ENCODE measurements at places on chromosomes 7 and 10. TPM values are rescaled to one million over a fixed set of nuclear protein-coding genes. Genes with fewer than 3 reads are reported as not detected.
A peak's percentile ranks its signal among the peaks of the same experiment; 100 is the strongest.

Gene OPN4
- total RNA-seq = not detected

Gene VGF
- total RNA-seq = 40.5 TPM

Gene ZNF239
- total RNA-seq = 5.7 TPM

Gene CHAT
- 1.00 TPM for total RNA-seq

Gene AS3MT
- total RNA-seq = 0.34 TPM

Gene TCAF2
- 2.0 TPM for total RNA-seq

Gene SLC18A3
- 4.6 TPM for total RNA-seq

Gene IKZF1
- total RNA-seq = 0.60 TPM

Gene SYT15
- 1.4 TPM for total RNA-seq

- DNase-seq = peak; percentile 37
Observed at GRCh38 chr7:136133551-136133950, 156.4 kb upstream of the MTPN start.

- DNase-seq = no peak
Observed at GRCh38 chr10:85012305-85012704, 683.9 kb downstream of the CCSER2 start.

GRCh38 chr10:23096802-23097549, 1.6 kb downstream of the MSRB2 start:
- peak; percentile 96 for DNase-seq

GRCh38 chr7:70770154-70770553, 361.8 kb upstream of the GALNT17 start:
- DNase-seq = no peak

DNA sequence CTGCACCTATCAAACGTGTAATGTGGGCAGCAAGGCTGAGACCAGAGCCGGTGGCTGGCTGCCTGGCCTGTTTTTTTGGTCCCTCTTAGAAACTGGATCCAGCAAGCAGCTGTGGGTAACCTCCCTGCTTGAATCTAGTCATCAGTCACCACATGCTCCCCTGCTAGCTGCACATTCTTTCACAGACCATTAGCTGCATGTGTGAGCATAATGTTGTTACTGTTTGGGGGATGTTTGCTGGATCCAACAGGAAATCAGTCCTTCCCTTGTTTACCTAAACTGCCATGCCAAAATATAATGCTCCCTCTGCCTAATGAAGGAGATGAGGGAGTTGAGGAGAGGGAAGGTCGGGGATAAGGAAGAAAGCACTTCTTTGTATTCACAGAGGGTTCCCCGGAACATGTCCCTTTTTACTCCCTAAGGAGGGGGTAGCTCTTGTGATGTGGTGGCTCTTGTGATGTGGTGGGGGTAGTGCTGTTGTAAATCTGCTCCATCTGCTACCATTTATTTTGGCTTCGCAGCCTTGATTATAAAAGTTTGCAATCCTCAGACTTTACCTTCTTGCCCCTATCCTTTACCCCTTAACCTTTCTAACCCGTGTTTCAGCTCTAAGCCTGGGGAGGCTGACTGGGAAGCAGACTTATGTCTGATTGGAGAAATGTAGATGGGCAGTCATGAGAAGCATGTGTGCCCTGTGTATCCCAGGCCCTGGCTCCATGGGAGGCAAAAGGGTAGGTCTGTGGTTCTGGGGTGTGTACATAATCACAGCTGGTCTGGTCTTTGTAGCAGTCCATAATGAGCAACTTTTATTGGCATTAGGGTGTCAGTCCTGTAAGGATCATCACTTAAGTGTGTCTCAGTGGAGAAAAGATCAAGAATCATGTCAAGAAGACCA, 20.8 kb downstream of the LOXL4 start:
- DNase-seq = peak; percentile 84

DNA sequence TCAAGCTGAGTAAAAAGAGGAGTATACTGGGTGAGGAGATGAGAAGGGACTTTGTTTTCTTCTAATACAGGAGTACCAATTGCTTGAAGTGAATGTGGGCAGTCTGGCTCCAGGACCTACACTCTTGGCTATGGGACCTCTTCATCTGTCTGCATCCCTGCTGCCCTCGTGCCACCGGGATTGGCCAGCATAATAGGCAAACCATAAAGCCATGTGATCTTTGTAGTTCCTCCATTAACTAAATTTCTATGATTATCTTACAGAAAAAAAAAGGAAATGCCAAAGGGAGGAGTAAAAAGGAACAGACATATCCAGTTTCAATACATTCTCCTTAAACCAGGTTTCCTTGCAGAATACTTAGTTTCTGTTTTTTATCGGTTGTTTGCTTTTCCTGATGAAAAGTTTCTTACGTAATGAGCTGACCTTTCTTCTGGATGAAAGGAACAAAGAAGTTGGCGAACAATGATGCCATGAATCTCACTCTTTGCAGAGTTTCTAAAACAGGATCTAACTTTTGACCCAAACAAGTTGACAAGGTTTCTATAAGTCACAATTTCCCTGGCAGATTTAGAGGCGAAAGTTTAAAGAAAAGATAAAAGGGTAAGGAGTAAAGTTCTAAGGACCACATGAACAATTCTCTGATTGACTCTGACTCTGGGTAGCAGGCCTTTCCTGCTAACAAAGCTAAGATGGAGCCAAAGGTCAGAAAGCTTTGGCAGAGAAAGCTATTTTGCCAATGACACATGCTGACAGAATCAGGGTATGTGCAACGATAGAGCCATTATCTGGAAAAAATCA, 54.1 kb downstream of the LAMB1 start:
- DNase-seq = peak; percentile 89

DNA sequence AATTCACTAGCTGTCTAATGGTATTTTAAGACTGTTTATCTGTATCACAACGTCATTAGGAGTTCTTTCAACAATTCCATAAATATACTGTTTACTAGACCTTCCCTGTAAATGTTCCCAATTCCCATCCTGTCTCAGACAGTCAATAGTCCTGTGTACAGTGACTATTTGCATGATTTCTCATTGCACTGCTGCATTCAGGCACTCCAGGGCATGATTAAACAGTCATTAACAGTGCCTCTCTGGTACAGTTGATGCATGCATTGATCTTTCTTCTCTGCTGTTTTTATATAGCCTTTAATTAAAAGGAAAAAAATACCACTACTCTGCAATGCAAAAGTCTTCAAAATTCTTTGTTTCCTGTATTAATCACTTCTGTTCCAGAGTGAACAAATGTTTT, 51.5 kb upstream of the MTURN start:
- no peak for DNase-seq

DNA sequence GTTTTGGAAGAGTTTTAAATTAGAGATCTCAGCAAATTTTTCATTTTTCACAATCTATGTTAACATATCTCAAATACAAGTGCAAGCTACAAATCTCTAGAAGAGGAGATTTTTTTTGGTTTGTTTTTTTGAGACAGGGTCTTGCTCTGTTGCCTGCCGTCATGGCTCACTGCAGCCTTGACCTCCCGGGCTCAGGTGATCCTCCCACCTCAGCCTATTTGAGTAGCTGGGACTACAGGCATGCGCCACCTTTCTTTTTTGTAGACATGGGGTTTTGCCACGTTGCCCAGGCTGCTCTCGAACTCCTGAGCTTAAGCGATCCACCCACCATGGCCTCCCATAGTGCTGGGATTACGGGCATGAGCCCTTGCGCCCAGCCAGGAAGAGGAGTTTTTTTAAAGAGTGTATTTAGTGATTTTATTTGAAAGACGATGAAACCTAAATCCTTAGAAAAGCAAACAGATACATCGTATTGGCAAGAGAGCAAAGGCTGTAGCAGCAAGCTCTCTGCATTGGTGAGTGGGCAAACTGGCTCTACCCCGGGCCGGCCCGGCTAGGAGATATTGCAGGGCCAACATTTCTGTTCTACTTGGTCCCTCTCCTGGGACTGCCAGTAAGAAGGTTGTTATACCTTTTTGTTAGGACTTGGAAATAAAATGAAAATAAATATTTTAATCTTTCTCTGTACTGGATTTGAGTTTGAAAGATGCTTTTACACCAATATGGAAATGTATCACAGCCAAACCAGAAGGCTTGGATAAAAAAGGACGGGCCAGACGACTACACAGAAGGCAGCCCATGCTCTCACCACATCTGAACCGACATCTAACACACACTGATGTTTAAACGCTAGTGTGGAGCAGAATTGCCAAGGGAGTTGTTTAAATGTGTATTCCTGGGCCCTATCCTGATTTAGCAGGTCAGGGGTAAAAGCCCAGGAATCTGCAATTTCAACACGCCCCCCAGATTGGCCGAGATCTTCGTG, 49.6 kb upstream of the RHEB start:
- no peak for DNase-seq

DNA sequence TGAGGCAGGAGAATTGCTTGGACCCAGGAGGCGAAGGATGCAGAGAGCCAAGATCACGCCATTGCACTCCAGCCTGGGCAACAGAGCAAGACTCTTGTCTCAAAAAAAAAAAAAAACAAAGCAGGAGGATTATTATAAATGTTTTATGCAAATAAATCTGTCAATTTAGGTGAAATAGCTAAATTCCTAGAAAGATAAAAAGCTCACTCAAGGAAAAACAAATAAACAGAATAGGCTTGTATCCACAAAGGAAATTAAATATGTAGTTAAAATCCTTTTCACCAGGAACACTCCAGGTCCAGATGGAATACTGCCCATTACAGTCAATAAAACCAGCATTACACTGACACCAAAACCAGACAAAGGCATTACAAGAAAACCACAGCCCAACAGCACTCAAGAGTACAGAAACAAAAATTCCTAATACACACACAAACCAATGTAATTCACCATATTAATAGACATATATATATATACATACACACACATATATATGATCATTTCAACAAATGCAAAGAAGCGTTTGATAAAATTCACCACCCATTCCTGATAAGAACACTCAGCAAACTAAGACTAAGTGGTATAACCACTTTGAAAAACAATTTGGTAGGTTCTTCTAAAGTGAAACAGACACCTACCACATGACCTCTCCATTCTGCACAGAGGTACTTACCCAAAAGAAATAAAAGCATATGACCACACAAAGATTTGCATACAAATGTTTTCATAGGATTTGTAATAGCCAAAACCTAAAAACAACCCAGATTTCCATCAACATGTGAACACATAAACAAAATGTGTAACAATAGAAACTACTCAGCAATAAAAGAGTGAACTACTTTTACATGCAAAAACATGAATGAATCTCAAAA, 38.8 kb downstream of the ABI1 start:
- peak; percentile 37 for DNase-seq

DNA sequence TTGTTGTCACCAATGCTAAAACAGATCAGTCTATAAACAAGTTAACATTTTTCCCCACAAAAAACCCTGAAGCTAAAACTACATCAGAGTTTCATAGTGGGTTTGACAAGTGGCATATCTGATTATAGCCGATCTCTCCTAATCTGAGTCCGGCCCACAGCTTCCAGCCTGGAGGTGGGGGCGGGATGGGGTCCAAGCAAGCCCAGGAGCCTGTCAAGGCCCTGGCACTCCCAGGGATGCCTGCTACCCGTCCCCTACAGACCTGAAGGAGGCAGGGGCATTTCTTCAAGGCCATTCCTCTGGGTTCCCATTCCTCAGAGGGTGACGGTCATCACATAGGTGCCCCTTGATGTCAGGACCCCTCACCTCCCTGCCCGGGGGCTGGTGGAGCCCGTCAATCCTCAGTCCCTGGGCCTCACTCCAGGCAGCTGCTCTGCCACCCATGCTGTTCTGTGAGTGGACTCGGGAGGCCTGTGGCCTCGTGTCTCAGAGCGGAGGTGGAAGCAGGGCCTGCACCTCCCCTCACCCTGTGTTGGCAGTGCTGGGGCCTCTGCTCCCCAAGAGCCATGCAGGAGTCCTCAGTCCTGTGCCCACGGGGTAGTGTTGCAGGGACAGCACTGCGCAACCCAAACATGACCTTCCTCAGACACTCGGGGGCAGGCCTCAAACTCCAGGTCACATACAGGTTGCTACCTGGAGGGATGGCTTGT, 8.8 kb downstream of the DPYSL4 start:
- no peak for DNase-seq

- DNase-seq = no peak
Observed at GRCh38 chr10:22170582-22170981, 47.2 kb downstream of the EBLN1 start.

GRCh38 chr7:40796723-40797122, 661.9 kb downstream of the SUGCT start:
- no peak for DNase-seq

- DNase-seq = no peak
Observed at GRCh38 chr10:110002801-110003523, 4.8 kb upstream of the ADD3 start.

DNA sequence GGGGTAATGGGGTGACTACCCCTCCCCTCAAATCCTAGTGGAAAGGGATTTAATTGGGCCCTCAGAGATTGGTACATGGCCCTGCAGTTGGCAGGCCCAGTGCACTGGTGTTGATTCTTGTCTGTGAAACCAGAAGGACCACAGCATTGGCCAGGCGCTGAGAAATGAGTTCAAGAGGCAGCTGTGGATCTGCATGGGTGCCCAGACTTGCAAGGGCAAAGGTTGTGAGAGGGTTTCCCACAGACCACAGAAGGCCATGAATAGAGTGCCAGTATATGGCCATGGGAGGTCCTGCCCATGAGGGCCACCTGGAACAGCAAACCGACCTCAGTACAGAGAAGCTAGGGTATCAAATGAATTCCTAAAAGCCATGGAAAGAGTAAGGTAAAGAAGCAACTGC, 32.9 kb downstream of the TMEM168 start:
- no peak for DNase-seq

GRCh38 chr7:88357294-88357693, 50.6 kb upstream of the STEAP4 start:
- peak; percentile 6 for DNase-seq

- DNase-seq = no peak
Observed at GRCh38 chr7:84624527-84624926, 429.9 kb upstream of the SEMA3A start.

DNA sequence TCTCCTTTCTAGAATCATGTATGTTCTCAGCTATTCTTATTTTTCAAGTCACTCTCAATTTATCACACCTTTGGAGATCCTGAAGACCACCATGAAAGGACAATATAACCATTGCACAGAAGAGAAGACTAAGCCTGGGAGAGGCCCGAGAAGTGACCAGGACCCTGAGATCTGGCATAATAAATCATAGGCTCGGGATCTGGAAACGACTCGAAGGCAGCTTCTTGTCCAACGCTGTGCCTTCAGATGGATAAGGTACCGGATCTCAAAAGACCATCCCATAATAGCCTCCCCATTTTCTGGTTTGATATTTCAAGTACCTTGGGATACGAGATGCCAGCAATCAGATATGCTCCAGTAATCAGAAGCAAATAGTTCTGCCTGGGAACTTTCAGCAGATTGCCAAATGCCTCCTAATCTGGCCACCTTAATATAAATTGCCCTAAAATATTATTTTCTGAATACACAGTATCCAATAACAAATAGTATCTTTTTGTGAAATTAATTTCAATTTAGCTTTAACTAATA, 179.2 kb upstream of the ZMIZ1 start:
- no peak for DNase-seq

DNA sequence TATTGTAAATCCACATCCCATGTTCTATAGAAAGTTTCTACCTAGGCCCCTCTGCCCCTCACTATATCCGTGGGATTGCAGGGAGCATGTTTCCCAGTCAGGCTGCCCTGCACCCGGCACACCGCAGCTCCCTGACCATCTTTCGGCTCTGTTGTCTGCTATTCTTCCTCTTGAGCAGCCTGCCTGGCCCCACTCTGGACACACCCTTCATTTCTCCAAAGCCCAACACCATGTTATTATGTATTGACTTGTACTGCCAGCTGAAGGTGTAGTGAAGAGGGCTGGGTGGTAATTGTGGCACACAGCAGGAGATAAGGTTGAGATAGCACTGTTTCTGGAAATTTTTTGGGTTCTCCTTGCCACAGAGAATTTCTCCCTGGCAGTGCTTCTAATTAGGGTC, 9.8 kb downstream of the LRMDA start:
- no peak for DNase-seq

Data from astrocyte (in vitro differentiated cells and primary cell).